Cardiac fibroblast (primary cell): ENCODE measurements at places on chromosomes 16 and 17.

- no peak for DNase-seq
Observed at GRCh38 chr17:82325286-82326180, 8.0 kb downstream of the SECTM1 start.

- no peak for DNase-seq
Observed at GRCh38 chr16:69513180-69513966, 52.4 kb upstream of the NFAT5 start.

- DNase-seq: no peak
Observed at GRCh38 chr17:42000413-42001133, 16.7 kb downstream of the DNAJC7 start.

GRCh38 chr16:58485184-58485887 is 14.6 kb upstream of the NDRG4 start:
- no peak for DNase-seq

GRCh38 chr17:67708378-67708777 is 9.4 kb upstream of the NOL11 start:
- no peak for DNase-seq
